ENCODE measurements at places on chromosomes 2 and 18.

DNA sequence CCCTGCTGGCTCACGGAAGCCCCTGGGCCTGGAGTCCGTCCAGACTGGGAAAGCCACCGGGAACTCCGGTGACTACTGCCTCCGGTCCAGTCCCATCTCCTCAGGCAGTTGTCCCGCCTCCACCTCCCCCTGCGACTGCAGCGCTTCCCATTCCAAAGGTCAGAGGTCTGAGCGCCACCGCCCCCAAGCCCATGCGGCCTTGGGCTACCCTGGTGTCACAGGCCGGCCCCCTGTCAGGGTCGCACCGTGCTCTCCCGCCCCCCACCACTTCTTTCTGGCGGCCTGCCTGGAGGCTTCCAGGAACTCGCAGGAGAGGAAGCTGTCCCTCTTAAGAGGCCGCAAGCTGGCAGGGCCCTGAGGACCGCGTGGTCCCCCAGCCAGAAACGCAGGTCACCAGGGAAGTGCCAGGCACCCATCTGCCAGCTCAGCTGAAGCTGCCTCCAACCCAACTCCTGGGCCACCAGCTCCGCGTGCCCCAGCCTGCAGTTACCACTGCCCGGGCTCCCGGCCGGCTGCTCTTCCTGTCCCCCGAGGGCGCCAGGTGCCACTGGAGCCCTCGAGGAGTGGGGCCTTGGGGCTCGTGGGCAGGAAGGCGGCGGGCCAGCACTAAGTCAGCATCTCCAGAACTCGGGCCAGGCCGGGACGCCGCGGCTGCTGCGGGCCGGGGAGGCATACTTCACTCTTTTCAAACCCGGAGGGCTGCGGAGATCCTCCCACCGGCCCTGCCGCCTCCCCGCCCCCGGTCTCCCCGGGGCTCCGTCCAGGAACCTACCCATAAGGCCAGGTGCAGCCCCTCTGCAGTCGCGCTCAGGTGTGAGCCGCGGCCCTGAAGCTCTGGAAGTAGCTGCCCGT lies 83.3 kb upstream of the POMC start:
- no peak for DNase-seq

DNA sequence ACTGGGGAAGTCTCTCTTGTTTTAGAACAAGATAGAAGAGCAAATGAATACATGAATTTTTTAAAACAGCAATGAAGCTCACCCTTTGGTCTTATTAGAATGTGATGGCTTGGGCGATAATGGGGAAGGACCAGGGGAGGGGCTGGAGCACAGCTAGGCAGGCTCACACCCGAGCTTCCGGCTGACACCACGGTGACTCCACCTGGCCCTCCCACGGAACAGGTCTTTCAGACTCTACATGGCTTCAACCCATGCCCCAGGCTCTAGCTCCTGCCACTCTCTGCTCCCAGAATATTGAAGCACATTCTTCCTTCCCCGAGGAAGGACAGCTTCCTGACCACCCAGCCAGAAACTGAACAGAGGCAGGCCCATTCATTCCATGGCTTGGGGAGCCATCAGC lies 127.5 kb upstream of the AGAP1 start:
- no peak for DNase-seq

DNA sequence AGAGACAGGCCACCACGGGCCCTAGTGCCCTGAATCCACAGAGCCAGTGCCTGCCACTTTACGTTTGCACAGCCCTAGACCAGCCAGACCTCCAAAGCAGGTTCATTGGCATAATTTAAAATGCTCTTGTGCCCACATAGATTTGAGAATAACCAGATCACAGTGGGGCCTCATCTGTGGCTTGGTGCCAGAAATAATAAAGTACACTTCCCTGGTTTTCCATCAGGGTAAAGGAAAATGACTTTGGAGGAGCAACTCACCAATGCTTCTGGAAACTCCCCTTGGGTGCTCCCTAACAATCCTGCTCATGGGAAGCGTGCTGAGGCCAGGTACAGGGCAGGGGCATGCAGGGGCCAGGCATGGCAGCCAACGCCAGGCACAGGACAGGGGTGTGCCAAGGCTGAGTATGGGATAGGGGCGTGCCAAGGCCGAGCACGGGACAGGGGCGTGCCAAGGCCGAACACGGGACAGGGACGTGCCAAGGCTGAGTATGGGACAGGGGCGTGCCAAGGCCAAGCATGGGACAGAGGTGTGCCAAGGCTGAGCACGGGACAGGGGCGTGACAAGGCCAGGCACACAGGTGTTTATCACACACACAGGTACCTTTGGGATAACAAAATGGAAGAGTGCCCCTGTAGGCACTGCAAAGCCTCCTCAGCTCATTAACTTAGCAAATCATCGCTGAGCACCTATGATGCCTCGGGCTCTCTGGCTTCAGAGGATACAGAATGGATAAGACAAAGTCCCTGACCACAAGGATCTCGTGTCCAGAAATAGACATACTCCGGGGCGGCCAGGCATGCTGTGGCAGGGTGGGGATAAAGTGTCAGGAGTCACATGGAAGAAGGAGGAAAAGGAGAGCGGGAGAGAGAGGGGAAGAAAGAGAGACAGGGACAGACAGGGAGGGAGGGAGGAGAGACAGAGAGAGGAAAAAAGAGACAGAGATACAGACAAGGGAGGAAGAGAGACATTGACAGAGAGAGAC lies 334.7 kb downstream of the EIPR1 start:
- DNase-seq = no peak

DNA sequence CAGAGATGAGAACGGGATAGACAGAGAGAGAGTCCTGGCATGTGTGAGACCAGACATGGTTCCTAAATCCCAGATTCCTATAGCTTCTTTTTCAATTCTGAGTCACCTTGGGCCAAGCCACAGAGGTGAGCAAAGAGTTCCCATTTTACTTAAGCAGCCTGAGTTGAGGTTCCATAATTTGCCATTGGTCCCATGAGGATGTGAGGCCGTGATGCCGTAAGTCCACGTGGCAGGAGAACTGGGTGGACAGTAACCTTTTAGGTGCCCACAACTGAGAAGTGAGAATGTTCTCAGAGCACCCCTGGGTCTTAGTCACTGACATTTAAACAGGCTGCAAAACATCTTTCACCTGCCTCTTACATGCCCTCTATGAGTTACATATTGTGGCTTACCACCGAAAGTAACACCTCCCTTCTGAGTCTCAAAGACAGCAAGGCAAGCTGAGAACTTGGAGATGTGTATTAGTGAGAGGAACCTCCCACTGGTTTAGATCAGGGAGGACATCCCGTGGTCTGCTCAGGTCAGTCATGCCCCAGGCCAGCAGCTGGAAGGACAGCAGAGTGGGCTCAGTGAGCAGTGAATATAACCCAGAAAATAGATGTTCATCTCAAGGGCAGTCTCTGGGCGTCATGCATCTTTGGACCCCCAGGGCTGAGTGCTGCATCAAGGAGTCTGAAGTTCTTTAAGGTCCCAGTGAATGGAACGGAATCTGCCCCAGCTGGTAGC lies 127.9 kb upstream of the LGALSL start:
- no peak for DNase-seq

DNA sequence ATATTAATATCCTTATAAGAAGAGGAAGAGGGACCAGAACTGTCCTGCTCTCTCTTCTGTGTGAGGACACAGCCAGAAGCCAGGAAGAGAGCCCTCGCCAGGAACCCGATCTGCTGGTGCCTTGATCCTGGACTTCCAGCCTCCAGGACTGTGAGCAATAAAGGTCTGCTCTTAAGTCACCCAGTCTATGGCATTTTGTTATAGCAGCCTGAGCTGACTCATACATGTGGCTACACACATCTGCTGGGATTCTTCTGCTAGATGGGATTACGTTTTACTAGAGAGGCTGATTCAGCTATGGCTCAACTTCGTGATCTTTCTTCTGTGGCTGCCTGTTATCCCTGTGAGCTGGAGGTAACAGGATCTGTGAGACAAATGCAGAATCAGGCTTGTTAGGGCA lies 29.6 kb downstream of the ARL4C start:
- no peak for DNase-seq

DNA sequence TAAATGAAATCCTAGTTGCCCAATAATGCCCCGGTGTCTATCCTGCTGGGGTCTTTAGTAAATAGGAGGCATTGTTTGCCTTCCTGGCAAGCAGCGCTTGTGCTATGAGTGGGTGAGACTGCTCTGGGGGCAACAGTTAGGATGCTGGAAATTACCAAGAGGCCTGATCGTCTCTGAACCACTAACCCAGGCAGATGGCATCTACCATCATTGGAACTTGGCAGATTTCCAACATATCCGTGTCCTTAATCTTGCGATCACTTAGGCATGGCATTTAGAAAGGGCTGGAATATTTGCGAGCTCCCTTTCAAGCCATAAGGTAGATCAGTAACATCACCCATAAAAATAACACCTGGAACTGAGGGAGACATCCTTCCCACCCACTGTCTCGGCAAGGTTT lies 18.8 kb upstream of the SH3RF3 start:
- no peak for DNase-seq

GRCh38 chr2:174058026-174058425 lies 92.9 kb upstream of the SP3 start:
- DNase-seq = no peak

- no peak for DNase-seq
Observed at GRCh38 chr18:21112140-21112473, 494 bp upstream of the ROCK1 start.

DNA sequence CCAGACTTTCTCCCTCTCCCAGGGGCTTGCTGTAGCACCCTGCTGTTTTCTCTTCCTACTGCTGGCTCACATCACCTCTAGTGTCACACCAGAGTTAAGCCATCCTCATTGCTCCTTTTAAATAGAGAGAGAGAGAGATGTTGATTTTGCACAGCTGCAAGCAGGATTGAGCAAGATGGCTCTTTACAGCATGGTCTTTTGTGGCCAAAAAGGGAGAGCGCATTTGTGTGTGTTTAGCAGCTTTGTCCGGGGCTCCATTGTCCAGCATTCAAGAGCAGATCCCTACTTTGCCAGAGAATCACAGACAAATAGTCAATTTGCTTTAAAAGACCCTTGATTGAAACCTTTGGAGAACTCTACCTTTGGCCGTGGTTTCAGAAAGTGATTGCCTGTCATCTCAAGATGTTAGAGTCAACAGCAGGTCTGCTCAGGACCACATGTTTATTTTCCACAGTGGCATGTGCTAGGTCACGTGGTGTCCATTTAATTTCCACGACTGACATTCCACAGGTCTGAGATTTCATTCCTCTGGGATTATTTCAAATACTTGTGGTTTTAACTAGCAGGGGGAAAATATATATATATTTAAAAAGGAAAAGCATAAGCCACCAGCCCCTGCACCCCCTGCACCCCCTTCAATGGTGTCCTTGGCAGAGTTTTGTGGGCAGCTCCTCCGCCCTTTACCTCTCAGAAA lies 359.9 kb upstream of the SLC14A2 start:
- DNase-seq = no peak

GRCh38 chr18:46295416-46295815 lies 191.2 kb downstream of the HAUS1 start:
- no peak for DNase-seq

- DNase-seq = no peak
Observed at GRCh38 chr2:75571730-75572430, 11.1 kb upstream of the EVA1A start.

- DNase-seq = no peak
Observed at GRCh38 chr2:29039718-29040480, 34.4 kb downstream of the PCARE start.

DNA sequence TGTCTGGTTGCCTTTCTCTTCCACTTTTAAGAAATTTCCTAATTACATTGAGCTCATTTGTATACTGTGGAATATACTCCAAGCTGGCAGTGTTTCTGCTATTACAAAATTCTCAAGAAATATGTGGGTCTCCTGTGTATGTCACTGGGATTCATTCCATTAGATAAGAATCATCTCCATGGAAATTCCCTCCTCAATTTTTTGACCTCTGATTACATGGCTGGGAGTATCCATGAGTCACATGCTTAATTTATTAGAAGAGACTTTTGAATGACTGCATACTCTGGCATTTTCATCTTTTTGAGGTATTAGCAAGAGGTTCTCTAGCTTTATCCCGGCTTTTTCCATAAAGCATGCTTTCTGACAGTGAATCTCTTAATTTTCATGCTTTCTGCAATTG lies 665.5 kb upstream of the CNTNAP5 start:
- no peak for DNase-seq

DNA sequence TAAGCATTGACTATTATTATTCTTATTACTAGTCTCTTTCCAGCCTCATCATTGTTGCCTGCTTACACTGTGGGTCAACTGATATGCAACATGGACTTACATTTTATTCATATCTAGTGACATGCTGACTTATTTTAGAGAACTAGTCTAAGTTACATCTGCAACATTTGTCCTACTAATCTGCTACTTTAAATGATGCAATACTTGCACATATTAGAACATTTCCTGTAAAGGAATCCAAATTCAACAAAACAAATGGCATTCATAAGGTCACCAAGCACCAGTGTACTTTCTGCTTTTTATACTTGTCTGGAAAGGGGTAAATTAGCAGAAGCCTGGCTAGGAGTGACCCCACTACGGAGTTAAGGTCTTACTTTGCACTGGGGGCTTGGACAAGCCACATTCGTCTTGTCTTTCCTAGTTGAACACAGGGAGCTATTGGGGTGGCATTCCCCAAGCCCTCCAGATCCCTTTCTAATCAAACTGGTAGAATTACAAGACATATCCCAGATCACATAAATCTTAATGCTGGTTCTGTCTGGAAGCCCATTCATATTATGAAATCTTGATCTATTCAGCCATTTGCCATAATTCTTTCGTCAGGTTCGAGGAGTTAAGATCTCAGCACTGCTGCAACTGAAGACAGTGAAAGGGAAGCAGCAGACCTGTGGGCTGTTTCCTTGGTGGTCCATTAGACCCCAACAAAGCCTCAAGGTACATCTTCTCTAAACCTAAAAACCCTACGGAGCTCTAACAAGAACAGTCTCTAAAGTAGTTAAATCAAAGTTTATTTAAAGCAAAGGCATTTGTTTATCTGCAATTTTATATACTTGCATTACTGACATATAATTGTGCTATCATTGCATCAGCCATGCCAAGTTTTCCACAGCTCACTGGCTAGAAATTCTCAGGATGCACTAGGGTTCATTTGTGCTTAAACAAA lies 49.9 kb upstream of the RTN4 start:
- DNase-seq = no peak

GRCh38 chr2:120509991-120510735 lies 164.2 kb downstream of the INHBB start:
- DNase-seq = no peak

- no peak for DNase-seq
Observed at GRCh38 chr2:183070942-183071844, 7.4 kb upstream of the DUSP19 start.

GRCh38 chr2:179479947-179480346 lies 215.3 kb upstream of the SESTD1 start:
- no peak for DNase-seq

DNA sequence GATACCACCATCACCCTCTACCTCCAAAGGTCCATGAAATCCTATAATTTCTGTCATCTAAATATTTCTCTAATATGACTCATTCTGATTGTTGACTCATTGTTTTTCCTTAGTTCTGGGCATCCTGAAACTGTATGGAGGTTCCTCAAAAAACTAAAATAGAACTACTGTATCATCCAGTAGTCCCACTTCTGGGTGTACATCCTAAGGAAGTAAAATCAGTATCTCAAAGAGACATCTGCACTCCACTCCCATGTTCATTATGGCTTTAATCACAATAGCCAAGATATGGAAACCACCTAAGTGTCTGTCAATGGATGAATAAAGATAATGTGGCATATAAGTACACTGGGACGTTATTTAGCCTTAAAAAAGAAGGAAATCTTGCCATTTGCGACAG lies 125.8 kb upstream of the MYO3B start:
- DNase-seq = no peak

GRCh38 chr2:139925903-139926302 lies 1145.7 kb upstream of the NXPH2 start:
- no peak for DNase-seq

GRCh38 chr18:57885931-57886330 lies 82.8 kb upstream of the ATP8B1 start:
- DNase-seq = no peak

GRCh38 chr18:13318731-13319501 lies 100.4 kb downstream of the LDLRAD4 start:
- DNase-seq = no peak

Data from T follicular helper cell (primary cell).